ENCODE measurements at places on chromosomes 11 and 22.
A peak's percentile ranks its signal among the peaks of the same experiment; 100 is the strongest.

DNA sequence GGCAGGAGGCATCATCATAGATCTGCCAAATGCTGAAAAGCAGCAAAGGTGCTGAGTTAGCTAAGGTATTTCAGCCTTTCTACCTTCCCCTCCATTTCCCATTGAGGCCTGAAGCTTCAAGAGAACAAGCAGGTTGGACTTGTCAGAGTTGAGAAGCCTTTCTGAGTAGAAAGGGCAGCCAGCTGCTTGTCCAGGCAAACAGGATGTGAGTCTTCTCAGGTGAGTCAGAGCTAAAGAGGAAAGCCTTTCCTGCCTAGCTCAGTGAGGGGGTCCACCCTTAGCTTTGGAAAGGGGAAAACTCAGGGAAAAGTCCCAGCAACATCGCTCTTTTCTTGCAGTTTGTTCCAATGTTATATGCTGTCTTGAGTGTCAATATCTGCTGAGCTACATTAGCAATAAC lies 13.2 kb upstream of the MPZL2 start:
- no peak for DNase-seq

DNA sequence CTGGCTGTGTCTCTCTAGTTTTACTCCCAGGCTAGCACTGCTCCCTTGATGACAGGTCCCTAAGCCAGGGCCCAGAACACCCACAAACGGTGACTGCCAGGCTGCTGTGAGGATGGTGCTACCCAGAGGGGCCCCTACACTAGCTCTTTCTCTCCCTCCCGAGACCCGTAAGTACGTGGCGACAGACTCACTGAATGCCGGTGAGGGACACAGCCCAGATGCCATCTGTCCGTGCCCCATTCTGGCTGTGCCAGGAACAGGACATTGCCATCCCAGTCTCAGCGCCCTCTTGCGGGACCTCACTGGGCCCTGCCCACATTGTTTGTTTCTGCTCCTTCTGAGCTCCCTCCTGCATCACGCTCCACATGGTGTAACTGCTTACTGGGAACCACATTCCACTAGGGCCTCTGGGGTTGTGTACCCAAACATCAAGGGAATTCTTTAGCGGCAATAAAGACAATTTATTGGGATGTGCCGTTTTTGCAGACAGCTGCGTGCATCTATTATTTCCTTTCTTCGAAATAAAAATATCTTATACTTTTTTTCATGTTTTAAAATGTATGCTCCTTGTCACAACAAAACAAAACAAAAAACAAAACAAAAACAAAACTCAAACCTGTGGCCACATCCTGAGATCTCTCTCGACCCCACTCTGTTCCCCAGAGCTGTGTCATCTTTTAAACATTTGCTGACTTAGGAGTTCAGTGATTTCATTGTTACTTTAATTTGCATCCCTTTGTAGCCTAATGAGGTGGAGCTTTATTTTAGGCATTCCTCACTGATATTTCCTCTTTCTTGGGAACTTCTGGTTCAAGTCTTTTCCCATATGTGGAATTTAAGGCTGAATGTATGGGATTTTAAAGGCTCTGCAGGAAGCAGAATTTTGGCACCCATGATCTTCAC lies 4.4 kb upstream of the TPCN2 start:
- no peak for DNase-seq

DNA sequence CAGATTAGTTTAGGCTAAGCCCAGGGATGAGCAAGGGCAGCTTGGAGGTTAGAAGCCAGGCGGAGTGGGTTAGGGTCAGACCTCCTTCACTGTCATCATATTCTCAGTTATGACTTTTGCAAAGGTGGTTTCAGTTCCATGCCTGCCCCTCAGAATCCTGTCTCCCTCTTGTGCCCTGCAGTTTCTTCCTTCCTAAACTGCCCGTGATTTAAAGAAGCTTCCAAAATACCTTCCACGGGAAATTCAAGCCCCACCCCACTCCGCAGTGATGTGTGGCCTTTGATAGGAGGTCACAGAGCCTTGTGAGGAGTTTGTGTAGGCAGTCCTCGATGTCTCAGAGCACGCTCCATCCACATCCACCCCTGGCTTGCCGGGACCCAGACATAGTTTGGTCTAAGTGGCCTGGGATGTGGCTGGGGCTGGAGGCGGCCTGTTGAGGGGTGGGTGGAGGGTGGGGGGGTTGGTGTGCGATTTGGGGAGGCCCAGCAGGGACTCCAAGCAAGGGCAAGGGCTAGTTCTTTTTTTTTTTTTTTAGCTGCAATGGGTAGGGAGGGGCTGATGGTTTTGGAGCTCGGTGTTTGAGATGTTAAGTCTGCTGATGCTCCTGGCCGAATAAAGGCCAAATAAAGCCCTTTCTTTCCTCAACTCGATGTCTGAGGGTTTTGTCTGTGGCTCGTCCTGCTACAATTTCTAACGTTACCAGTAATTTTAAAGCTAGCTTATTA lies 1.6 kb upstream of the IFITM1 start:
- peak; percentile 46 for DNase-seq

DNA sequence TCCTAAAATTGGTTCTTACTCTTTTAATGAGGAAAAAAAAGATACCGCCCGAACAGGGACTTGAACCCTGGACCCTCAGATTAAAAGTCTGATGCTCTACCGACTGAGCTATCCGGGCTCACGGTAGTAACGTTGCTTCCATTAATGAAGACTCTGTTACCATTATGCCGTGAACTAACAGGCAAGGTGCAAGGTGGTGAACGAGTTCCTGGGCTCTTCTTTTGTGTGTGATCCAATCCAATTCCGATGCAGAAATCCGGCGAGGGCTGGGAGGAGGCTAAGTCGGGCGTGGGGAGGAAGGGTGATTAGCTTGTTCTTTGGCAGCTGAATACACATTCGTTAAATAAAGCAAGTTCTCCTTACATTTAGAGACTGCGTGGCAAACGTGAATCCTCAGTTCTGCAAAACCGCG lies 49.0 kb downstream of the OR4D9 start:
- DNase-seq: no peak

DNA sequence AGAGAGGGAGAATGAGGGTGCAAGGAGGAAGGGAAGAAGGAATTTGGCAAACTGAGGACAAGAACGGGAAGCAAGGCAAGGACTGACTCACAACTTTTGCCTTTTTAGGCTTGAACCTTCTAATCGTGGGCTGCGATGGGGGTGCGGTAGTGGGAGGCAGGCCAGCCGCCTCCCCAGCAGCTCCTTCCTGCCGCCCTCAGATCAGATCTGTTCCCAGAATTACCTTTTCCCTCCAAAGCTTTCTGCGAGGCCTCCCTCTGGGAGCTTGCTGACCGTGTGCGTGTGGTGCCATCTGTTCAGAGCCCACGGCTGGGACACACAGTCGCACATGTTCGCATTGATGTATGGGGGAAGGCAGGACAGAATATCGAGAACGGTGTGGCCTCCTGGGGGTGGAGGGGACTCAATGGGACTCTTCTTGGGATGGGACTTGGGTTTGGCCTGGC lies 86.9 kb upstream of the PARVA start:
- DNase-seq: no peak

GRCh38 chr11:9276571-9276970 lies 11.4 kb upstream of the DENND5A start:
- no peak for DNase-seq

Data from activated CD4-positive, alpha-beta T cell treated with anti-CD3 and anti-CD28 coated beads for 4 hours (primary cell).